ENCODE measurements at places on chromosomes 5 and 9.

- DNase-seq = no peak
These were observed 1.4 kb downstream of the ZFR start for GRCh38 chr5:32443145-32443540.

DNA sequence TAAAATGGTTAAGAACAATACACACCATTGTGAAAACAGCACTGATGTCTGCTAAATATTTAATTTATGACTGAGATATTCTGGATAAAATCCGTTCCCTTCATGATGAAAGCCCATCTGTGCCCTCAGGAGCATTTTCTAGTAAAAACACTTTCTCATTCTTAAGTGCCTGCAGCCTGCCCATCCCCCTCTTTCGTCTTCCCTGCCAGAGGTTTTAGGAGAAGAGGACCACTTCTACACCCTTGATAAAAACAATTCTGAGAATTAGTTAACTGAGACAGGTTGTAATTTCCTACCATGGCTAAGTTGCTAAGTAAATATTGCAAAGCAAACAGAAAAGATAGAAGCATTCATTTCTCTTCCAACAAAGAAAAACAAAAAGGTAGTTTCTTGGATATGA lies 272.6 kb downstream of the ATPSCKMT start:
- no peak for DNase-seq

DNA sequence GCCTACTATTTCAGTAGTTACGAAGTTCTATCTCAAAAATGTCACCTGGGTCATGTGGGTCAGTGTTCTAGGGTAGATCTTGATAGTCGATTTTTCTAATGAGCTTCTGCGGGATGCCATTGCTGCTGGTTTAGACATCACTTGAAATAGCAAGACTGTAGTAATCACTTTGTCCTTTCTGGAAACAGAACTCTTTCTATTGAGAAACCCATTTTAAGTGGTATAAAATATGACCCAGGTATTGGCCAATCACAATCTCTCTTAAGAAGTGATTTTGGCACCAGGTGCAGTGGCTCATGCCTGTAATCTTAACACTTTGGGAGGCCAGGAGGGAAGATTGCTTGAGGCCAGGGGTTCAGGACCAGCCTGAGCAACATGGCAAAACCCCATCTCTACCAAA lies 17.6 kb downstream of the ARRDC3 start:
- no peak for DNase-seq

GRCh38 chr5:173234129-173234790 lies 746 bp downstream of the NKX2-5 start:
- no peak for DNase-seq

DNA sequence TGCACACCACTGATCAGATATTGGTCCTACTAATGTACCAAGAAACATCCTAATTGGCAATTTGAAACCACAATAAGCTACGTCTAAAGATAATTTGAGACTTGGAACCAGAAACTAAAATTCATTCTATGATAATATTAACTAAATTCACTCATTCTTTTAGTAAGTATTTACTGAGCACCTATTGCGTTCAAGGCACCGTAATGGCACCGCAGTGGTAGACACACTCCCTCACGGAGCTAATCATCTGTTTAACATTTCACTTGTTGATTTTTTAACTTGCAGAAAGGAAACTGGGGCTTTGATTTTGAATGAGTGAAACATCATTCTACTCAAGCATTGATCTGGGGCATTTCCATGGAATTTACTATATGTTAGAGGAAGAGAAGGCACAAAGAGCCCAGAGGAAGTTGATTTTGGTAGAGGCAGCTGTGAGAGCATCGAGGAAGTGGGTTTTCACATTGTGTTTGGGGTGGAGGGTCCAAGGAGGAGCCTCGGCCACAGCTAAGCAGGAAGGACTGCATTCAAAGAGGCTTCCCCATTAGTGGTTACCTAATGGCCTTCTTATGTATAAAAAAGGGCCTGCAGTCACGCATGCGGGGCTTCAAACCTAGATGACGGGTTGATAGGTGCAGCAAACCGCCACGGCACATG lies 7.1 kb downstream of the RAPGEF1 start:
- DNase-seq = no peak

- DNase-seq = no peak
These were observed 12.6 kb downstream of the TRIO start for GRCh38 chr5:14155739-14156138.

GRCh38 chr5:131747180-131748105 lies 49.4 kb downstream of the FNIP1 start:
- DNase-seq = no peak

DNA sequence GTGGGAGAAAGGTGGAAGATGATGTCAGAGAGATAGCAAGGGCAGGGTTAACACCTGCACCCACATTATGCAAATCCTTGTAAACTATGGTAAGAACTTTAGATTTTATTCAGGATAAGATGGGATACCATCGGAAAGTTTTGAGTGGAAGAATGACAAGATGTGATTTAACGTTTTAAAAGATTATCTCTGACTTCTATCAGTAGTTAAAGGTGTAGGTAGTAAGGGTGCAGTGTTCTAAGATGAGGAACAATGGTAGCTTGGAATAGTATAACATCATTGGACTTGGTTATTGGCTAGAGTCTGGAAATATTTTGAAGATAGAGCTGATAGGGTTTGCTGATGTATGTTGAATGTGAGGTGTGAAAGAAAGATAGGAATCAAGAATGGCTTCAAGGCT lies 211.3 kb downstream of the CCDC171 start:
- no peak for DNase-seq

DNA sequence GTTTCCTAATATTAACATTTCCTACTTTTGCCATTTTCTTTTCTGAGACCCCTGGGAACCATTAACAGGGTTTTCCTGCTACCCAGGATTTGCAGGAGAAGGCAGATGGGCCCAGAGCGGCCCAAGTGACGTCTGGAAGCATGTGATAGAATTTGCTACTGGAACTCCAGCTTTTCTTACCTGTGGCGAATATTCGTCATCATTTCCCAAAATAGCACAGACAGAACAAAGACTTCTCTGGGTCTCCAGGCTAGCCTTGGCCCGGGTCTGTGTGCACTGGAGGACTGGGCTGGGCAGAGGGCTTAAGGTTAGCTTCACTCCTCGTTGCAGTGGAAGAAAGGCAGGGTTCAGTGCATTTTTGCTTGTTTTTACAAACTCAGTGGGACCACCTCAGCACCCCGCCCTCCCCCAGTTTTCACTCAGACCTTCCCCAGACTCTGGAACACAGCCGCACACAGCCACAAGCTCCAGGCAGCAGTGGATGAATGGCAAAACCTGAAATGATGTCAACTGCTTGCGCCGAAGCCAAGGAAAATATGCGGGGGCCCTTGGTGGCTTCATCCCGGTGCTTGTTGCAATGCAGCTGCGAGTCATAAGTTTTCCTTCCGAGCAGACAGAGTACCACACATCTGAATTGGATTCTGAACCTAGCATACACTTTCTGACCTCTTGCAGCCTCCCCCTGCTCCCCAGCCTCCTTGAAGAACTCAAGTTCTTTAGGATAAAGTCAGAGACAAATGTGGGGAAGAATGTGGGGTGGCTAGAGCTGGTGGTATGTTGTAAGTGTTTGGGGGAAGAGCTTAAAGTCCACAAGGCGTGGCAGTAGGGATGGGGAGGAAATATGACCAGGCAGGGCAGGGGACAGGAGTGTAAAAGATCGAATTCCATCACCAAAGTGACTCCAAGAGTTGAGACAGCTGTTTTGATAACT lies 586.0 kb downstream of the CCDC171 start:
- no peak for DNase-seq

DNA sequence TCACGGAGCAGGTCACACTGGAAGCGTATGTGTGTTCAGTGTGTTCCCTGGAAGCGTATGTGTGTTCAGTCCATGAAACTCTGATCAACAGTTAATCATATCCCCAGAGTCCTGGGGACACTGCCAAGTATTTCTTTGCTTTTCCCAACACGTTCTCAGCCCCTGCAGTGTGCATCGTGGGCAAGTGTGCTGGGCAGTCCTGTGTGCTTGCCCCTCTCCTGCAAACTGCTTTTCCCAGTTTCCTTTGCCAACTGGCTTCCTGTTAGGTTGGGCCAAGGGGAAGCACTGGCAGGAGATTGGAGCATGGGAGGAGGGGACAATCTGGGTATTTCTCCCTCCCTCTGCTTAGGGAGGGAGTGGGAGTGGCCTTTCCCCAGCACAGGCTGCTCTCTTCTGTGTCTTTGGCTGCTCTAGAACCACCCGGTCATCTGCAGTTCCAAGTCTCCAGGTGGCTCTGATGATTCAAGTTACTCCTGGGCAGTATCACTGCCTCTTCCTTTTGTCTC lies 36.8 kb upstream of the NEK6 start:
- DNase-seq = no peak

DNA sequence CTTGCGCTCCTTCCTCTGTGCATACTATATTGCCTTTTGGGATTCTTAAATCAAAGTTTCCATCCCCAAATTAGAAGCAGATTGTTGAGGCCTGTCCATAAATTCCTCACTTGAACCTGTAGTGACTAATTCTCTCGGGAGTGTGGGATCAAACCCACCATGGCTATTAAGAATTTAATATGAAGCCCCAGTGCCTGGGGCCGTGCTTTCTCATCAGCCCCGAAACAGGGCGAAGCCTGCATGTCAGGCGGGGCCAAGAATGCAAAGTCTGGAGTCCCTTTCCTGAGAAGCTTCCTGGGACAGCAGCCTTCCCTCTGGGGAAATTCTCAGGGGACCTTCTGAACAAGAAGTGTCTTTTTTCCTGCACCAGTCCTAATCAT lies 29.3 kb upstream of the FAT2 start:
- no peak for DNase-seq

Measured in C1 segment of cervical spinal cord (tissue), 14 donors.